ELF-1 (cell line): ENCODE measurements at places on chromosomes 7 and 10.

DNA sequence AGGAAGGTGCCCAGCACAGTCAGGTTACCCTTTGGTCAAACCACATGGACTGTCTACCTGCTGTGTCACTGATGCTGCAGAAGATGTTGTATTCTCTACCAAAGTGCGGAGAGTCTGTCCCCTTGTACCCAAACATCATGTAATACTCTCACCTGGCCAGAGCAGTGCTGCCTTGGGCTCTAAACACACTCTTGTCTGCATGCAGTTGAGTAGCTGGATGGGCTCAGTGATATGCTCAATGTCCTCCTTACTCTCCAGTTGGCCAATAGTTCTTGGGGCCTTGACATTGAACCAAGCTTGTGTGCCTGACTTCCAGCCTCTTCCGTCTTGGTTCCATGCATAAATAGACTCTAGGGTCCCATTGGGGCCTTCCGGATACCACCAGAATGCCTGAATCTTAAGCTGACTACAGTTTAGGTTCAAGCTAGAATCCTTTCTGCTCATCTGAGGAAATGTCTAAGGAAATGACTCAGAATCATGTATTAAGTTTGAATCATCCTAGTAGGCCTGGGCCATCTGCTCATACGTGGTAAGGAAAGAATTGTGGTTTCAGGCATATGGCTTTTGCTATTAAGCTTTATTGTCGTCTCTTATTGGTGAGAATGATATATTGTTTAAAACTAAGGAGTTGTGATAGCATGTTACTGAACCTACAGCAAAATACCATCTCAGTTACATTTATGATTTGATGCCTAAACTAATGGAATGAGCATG is 118.0 kb downstream of the OTUD1 start:
- no peak for DNase-seq

DNA sequence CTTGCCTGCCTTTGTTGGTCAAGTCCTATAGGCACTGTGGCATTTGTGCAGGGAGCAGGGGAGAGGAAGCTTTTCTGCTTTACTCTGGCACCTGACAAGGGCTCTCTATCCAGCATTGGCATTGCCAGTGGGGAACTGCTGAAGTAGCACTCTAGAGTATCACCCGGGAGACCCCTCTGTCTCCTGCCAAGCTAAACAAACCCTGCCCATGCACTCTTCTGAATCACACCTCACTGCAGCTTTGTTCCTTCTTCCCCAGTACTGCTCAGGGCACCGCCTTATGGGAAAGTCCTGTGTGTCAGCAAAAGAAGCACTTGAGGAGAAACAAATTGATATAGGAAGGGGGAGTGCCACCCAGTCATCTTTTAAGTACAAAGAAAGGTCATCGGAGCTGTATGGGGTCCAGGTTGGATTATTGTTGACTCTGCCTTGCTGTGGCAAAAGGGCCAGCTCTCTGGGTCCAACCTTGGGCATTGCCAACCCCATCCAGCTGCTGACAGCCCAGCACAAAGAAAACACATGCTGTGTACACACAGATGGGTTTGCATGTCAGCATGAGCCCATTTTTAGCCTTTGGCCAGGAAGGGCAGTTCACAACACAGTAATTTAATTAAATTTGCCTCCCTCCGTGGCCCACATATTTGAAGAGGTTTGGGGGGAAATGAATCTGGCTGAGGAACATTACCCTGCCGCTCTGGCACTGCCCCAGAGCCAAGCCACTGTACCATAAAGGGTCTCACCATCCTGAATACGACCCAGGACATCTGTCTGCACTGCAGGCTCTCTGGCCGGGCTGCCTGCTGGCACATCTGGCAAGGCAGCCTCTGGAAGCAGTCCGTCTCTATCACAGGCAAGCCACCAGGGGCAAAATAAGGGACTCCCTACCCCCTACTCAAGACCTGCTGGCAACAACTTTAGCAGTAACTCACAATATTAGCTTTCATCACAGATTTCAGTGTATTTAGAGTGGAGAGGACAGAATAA is 13.1 kb downstream of the LRRC4 start:
- DNase-seq: no peak

DNA sequence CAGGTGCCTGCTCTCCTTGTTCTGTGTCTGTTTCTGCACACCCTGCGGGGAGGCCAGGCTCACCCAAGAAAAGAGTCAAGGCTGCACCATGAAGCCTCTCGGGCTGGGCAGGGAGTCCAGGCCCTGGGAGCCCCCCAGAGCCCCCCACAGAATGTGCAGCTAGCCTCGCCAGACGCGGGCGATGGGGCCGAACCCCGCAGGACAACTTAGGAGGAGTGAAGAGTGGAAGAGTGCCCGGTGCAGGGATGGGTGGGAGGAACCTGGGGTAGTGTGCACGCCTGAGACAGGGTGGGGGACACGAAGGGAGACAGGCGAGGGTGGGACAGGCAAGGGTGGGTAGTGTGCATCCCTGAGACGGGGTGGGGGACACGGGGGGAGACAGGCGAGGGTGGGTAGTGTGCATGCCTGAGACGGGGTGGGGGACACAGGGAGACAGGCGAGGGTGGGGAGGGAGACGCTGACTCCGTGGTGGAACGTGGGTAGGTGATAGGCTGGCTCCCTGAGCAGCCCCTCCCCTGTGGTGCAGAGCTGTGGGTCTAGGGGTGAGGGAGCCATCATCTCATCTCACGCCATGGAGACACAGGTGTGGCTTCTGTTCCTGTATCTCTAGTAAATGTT is 615.4 kb downstream of the DNAJB6 start:
- DNase-seq: no peak

GRCh38 chr10:44033008-44033407 is 351.9 kb downstream of the CXCL12 start:
- no peak for DNase-seq

DNA sequence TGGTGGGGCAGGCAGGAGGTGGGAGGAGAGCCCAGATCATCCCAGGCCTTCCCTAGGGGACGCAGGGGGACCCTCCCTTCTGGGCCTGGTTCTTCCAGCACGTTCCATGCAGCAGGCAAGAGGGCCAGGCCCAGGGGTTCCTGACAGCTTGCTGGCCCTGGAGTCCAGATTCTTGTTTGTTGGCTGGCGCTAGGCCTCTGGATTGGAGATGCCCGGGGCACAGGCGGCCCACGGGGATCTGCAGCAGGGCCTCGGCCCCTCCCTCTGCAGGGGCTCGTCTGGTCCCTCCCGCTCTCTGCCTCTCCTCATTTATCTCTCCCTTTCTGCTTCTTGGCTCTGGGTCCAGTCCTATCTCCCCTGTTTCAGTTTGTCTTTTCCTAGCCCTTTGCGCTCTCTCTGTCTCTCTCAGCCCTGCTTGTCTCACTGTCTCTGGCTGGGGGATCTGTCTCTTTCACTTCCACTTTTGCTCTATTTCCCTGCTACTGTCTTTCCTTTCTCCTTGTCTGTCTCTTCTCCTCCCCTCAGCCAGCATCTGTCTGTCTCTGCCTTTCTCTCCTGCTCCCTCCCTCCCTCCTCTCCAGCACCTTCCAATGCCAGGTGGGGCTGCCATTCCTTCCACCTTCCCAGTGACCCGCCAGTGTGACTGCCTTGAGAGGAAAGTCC is 1.1 kb upstream of the AQP1 start:
- DNase-seq: no peak

- DNase-seq: no peak
Observed at GRCh38 chr7:75955331-75955955, 39.0 kb downstream of the TMEM120A start.

DNA sequence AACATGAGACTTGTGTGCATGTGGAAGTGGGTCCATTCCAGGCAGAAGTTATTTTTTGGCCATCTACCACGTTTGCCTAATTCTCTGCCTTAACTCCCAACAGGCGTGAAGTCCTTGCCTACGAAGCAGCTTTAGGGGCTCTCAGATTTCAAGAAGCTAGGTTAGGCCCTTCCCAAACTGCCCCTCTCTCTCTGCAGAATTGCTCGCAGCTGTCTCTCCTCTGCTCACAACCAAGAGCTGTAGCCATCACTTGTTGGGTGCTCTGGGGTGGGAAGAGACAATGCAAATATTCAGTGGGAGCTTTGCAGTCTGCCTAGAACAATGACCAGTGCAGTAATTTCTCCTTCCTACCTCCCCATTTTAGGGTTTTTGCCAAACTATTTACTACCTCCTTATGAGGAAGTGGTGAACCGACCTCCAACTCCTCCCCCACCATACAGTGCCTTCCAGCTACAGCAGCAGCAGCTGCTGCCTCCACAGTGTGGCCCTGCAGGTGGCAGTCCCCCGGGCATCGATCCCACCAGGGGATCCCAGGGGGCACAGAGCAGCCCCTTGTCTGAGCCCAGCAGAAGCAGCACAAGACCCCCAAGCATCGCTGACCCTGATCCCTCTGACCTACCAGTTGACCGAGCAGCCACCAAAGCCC is 24.9 kb downstream of the CYP17A1 start:
- DNase-seq: no peak

- DNase-seq: peak; percentile 21
Observed at GRCh38 chr10:18214691-18215563, 74.7 kb downstream of the CACNB2 start.

GRCh38 chr10:96840841-96841518 is 8.9 kb downstream of the LCOR start:
- peak; percentile 67 for DNase-seq

DNA sequence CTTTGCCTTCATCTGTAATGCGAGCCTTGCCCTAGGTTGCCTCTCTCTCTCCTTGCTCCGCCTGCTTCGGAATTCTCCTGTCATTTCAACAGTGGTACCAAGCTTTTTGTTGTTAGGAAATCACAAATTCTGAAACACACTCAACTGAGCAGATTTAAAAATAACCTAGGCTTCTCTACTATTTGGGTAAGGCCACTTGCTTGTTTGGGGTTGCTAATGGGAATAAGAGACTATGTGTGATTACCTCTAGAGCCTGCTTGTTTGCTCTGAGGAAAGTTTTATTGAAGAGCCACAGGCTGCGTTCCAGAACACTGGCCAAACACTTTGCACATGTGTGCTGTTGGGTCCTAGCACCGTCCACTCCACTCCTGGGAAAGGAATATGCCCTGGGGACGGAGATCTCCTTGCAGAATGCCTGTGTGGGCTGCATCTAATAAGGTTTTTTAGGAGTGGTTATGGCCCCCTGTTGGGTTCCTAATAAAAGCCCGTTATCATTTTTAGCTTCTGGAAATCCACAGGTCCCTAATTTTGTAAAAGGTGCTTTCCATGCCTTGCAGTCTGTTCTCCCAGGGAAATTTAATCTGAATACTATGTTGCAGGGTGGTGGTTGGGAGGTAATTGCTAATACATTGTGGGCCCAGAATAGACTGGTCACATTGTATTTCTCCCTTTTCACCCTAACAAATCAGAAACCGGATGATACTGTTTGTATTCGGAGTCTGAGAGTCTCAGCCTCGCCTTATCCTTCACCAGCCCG is 68.7 kb upstream of the KLF6 start:
- peak; percentile 37 for DNase-seq
